NCI-H2081 (cell line): ENCODE measurements at places on chromosomes 1 and 21.

GRCh38 chr1:245353411-245353810 lies 198.6 kb downstream of the KIF26B start:
- no peak for DNase-seq

DNA sequence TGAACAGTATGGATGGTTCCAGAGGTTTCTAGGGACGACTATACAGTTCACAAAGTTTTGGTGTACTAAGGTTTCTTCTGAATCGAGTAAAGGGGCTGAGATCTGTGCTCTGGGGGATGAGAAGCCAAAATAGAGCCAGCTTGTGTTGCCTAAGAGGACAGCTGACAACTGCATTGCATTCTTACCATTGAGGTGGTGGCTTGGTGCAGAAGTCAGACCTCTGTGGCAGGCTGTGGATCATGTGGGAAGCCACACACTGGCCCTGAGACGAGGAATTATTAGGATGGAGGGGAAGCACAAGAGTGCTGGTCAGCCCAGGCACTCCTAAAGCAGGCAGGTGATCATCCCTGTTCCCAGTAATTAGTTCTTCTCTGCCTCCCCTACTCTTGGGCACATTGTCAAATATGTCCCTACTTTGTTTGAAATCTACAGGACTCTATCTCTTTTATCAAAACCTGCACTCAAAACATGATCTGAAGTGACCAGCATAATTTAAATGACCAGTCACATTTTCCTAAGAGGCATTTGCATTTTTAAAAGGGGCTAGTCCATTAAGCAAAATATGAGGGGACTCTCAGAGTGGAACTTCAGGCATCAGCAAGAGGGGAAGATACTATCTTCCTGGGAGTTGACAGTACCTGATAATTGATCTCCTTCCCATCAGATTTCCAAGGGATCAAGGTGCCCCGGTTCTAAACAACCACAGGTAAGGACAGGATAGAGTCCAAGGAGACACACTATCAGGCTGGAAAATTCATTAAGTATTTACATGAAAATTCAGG lies at the start of gene FCRLB:
Gene FCRLB, plus strand, starts transcription at position 589 of the 782 bp plus-strand sequence. CDS start 1,129 bp downstream, outside the sequence.
- DNase-seq = no peak

- DNase-seq = no peak
These were observed 18.4 kb downstream of the RIT1 start for GRCh38 chr1:155892796-155893195.

DNA sequence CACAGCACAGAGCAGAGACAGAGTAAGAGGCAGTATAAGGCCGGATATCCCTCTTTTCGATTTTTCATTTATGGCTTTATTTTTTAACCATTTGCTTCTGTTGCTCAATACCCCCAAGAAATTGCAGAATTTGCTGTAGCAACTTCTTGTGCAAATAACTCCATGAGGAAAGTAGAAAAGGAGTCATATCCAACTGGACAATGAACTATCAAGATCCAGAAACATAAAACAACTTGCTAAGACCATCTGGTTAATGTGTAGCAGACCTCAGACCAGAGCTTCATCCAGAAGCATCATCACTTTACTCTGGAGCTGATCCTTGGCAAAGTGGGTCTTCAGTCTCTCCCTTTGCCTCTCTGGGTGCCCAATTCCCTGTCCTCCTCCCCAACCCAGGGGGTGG lies 45.9 kb downstream of the ZNF697 start:
- DNase-seq = no peak

DNA sequence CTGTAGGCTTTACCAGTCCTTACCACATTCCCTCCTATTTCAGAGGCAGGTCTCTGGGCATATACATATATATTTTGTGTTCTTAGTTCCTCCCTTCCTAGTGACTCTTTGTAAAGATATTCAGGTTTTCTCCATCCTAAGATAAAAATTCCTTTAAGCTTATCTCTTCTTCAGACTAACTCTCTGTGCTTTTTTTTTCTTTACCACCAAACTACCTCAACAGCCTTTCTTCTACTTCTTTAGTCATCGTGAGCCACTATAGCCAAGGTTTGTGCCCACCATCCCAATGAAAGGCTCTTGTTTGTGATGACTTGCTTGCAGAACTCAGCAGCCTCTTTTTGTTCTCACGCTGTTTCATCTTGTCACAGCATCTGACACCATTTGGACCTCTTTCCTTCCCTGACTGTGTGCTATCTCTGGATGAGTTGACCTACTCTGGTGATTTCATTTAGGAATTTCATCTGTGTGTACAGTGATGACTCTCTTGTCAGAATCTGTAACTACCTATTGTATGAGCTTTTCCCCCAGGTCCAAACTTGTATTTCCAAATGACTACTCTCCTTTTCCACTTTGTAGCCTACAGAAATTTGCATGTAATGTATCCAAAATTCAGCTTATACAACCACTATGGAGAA lies 59.0 kb upstream of the MACF1 start:
- DNase-seq = no peak

DNA sequence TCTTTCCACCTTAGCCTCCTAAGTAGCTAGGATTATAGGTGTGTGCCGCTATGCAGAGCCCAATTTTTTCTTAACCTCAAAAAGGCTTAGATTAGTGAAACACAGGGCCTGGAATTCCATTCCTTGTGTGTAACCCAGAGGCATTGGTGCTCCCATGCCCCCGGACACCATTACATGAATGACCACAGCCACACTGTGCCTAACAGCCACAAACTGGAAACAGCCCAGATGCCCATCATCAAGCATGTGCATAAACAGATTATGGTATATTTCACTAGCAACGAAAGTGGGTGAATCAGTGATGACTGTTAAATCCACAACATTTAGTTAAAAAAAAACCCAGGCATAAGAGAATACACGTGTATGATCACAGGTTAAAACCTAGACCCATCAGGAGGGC lies 24.4 kb downstream of the ADAM30 start:
- DNase-seq = no peak

GRCh38 chr1:66365635-66366034 lies 168.3 kb upstream of the SGIP1 start:
- no peak for DNase-seq

DNA sequence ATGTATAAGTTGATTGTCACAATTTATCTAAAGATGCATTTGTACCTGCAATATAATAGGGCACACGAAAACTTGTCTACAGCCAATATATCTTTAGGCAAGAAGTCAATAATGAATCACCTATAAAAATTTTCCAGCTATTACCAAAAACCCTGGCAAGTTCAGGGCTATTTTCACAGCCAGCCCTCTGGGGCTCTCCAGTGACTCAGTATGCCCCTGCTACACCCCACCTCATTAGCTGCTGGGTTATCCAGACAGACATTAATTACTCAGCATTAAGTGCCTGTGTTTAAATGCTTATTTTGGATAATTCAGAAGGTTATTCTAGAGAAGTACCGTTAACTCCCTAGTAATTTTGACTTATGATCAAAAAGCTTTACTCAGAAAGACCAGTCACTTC lies 220.2 kb downstream of the TBX15 start:
- no peak for DNase-seq

- peak; percentile 87 for DNase-seq
These were observed 1569.0 kb upstream of the B3GALT2 start for GRCh38 chr1:194755241-194755994.

GRCh38 chr1:69263921-69264391 lies 303.8 kb upstream of the LRRC7 start:
- DNase-seq = peak; percentile 99

- DNase-seq = no peak
These were observed 23.6 kb upstream of the SLC35D1 start for GRCh38 chr1:67077593-67077992.

- DNase-seq = peak; percentile 79
These were observed at the start of gene PLD5 for GRCh38 chr1:242524571-242525359. Gene PLD5 (minus strand): TSS chr1:242524697.

- no peak for DNase-seq
These were observed 2.0 kb upstream of the TRNP1 start for GRCh38 chr1:26991310-26992116.

GRCh38 chr1:241129207-241129960 lies 227.6 kb downstream of the RGS7 start:
- no peak for DNase-seq

- DNase-seq = no peak
These were observed 173.6 kb upstream of the IGSF21 start for GRCh38 chr1:17933971-17934370.

- no peak for DNase-seq
These were observed 10.9 kb upstream of the GNL2 start for GRCh38 chr1:37606481-37607263.

GRCh38 chr1:225480825-225481434 lies 53.1 kb upstream of the LBR start:
- peak; percentile 94 for DNase-seq
